ENCODE measurements at places on chromosomes 2 and 18.

DNA sequence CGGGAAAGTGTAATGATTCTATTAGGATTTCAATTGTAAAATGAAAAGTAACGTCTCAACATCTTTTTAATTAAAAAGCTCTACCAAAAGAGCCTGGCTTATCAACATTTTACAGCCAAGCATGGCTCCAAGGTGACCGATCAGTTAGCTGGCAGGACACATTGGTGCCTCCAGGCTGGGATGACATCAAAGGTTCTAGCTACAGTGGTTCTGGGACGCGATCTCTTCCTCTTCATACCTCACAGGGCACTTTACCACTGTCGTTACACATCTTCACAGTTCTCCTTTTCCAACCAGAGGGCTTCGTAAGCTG is 693 bp downstream of the ORC2 start:
- DNase-seq = no peak

- no peak for DNase-seq
Measured at GRCh38 chr2:226790431-226790830, 9.2 kb downstream of the IRS1 start.

- peak; percentile 29 for DNase-seq
Measured at GRCh38 chr2:48284621-48285212, 245.2 kb upstream of the STON1 start.

GRCh38 chr2:14423145-14423906 is 209.2 kb upstream of the LRATD1 start:
- DNase-seq = no peak

GRCh38 chr2:124530203-124530602 is 505.1 kb downstream of the CNTNAP5 start:
- no peak for DNase-seq

DNA sequence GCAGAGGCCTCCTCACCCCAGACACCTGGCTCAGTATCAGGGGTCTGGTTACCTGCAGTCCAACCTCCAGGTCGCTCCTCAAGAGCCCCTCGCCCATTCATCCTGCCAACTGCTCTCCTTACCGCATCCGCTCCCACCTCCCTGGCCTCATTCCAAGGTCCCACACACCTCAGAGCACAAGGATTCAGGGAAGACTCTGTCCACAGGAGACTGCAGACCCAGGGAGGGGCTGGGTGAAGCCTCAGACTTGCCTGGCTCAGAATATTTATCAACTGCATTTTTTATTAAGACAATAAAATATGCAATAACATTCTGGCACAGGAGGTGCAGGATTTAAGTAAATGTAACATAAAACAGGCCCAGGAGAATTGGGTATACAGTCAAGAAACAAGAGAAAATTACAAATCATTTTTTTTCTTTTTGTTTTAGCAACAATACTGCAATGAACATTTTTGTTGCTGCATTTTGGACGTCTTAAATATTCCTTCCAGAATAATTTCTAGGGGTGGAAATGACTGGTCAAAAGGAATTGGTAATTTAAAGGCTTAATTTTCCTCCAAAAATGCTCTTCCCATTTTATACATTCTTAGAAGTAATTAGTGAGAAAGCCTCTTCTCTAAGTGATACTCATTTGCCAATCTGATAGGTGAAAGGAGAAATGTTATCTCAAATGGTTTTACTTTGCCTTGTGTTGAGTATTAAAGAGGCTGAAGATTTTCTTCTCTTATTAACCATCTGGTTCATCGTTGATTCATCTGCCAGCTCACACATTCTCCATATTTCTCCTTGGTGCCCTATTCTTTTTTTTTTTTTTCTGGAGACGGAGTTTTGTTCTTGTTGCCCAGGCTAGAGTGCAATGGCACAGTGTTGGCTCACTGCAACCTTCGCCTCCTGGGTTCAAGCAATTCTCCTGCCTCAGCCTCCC is 42.5 kb downstream of the TEX44 start:
- no peak for DNase-seq

DNA sequence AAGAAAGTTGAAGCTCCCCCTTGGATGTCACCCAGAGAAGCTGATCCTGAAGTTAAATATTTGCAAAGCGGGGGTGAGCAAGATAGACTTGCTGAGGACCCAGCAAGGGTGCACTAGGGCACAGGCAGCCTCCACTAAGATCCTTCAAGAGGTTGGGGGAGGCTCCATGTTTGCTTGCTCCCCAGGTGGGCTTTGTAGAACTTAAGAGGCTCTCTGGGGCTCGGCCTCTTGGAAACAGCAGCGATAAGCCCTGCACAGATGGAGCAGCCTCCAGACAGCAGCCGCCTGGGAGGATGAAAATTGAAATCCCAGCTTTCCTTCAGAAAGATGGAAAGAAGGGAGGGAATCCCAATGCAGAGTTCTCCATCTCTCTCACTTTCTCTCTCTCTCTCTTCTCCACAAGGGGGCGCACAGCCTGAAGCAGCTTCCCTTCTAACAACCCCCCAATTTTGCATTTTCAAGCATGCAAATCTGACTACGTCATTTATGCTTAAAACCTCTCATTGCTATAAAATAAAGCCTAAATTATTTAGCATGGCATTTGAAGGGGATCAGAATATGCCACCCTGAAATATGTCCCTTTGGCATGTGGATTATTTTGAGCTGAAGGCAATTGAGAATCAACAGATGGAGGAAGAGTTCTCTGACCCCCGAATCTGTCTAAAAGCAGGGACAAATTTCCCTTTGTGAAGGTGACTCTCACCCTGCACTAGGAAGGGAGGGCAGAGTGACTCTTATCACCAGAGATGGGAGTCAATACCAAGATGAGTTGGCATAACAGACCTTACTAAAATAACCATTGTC is 185.7 kb upstream of the KLHL29 start:
- DNase-seq = no peak

- DNase-seq = no peak
Measured at GRCh38 chr2:53913721-53914120, 54.0 kb upstream of the GPR75 start.

DNA sequence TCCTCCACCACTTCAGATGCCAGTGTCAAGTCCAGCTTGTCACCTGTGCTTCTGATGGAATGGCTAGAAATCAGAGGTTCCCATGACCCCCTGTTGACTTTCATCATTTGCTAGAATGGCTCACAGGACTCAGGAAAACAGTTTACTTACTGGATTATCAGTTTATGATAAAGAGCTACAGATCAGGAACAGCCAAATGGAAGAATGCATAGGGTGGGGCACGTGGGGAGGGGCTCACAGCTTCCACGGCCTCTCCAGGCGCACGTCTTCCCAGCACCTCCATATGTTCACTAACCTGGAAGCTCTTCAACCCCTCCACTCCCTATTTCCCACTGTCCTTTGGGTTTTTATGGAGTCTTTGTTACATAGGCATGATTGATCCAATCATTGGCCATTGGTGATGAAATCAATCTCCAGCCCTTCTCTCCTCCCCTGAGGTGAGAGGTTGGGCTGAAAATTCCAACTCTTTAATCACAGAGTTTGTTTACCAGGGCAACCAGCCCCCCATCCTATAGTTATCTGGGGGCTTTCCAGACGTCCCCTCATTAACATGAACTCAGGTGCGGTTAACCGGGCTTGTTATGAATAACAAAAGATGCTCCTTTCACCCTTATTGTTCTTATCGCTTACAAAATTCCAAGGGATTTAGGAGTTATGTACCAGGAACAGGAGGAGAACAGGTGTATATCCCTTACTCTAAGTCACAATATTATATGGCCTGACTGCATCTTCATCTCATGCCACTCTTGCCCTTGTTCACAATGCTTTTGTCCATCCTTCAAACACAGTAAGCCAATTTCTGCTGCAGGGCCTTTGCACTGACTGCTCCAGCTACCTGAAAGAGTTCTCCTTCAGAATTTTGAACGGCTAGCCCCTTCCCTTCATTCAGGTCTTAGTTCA is 35.2 kb downstream of the ANXA4 start:
- DNase-seq = no peak

DNA sequence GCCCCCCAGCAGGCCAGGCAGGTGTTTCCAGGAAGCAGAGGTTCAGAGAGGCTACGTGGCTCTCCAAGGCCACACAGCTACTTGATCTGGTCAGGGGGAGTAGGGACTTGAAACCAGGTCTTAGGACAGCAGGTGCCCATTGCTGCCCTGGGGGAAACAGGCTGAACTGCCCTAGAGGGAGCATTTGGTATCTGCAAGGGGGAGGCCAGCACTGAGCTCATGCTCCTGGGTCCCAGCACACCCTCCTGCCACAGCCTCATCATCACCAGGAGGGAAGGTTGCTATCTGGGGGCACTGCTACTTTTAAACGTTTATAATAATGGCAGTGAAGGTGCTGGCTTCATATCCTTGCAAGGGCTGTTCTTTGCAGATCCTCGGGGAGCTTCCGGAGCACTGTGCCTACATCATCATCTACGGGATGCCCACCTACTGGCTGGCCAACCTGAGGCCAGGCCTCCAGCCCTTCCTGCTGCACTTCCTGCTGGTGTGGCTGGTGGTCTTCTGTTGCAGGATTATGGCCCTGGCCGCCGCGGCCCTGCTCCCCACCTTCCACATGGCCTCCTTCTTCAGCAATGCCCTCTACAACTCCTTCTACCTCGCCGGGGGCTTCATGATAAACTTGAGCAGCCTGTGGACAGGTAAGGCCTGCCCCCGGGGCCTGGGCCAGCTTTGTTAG is 36.1 kb downstream of the ABCG8 start:
- no peak for DNase-seq

DNA sequence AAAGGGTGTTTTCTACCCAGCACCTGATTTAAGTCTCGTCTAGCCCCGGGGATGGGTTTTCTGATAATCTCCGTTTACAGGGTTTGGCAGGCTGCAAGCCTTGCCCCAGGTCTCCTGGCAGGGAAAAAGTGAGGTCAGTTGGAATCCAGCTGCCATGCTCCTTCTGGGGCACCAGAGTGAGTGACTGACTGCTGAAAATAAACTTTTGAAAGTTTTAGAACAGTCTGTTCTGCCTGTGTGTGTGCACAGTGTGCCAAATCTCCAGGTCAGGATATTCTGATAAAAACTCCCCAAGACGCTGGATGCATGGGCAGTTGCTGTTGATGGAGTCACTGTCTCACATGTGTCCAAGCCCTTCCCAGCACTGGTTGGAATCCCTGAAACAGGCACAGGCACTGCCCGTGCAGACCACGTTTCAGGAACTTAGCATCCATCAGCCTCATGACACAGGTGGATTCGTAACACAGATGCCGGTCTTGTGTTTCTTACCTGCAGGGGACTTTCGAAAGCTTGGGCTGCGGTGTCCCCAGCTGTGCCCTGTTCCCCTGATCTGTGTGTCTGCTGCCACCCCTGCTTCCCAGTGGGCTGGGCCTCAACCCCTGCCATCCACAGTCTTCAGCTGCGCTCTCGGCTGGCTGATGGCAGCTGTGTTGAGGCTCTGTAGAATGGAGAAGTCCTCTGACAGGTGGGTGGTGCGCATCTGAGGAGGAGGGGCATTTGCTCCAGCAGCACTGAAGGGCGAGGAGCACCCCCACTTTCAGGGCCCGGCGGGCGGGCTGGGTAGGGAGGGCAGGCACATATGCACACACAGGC is 65.0 kb downstream of the SH3RF3 start:
- no peak for DNase-seq

GRCh38 chr2:134682726-134683125 is 36.1 kb downstream of the TMEM163 start:
- DNase-seq = no peak

- DNase-seq = no peak
Measured at GRCh38 chr2:128789776-128790455, 471.2 kb upstream of the HS6ST1 start.

DNA sequence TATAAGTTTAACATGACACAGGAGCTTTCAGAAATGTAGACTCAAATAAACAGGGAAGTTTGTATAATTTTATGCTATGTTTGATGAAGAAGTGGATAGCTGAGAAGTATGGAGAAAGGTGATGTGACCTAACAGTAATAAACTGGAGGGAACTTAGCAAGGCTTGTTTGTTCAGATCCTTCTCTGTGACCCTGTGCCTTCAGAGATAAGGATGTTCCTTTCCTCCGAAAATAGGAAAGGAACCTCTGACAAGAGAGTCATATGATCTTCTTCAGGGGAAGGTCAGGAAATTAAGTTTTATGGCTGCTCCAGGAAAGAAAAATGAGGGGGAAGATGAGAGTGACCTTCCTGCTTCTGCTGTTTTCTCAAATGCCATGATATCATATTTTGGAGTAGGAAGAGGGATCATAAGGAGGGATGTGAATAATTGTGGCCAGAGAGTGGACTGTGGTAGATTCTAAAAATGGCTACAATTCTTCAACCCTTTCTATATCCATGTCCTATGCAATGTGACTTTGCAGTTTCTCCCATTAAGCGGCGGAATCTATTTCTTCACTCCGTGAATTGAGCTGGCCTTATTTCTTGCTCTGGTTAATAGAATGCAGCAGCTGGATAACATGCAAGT is 8.5 kb upstream of the C2orf69 start:
- DNase-seq = no peak

GRCh38 chr18:47801817-47802216 is 128.6 kb downstream of the SMAD2 start:
- no peak for DNase-seq

GRCh38 chr2:27887830-27888229 is 2.4 kb downstream of the RBKS start:
- no peak for DNase-seq

- no peak for DNase-seq
Measured at GRCh38 chr2:96815326-96816126, 542 bp upstream of the CNNM3 start.

GRCh38 chr2:45289997-45290709 is 280.9 kb upstream of the SIX2 start:
- no peak for DNase-seq

DNA sequence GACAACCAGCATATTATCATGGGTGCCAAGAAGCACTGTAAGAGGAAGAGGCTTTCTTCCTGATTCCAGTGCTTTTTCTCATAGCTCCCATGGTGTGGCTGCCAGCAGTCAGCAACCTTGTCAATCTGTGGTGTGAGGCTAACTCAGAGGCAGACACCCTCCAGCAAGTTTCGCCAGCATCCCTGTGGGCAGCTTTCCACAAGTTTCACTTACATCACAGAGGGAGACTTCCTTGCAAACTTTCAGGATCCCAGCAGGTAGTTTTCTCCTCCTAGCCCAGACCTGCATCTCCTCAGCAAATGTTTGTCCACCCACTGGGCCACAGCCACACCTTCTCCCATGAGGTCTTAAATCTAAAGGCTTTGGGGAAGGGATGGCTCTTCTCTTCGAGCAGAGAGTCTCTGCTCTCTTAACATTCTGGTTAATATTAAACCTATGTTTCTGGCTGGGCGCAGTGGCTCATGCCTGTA is 9.1 kb downstream of the DNAH7 start:
- DNase-seq = no peak

DNA sequence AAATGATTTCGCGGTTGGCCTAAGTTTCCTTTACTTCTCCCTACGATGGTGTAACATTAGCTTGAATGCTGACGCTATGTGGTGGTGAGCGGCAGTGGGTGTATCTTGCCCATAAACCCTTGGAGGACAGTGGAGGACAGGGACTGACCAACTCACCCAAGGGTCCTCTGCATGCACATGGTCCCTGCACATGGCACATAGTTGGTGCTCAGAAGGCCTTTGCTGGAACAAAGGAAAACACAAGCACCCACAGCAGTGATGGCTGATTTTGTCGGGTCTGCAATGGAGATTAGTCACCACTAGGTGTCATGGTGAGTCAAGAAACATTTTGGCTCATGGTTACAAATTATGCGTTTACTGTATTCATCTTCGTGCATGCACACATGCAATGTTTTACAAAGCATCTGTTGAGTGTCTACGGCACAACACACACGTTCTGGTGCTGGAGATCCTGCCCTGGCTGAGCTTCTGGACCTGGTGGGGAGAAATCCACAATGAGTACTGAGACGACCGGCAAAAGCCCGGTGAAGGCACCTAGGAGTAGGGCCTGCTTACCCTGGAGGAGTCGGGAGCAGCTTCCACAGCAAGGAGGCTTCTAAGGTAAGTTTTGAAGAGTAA is 44.0 kb downstream of the PDCL3 start:
- no peak for DNase-seq
